ENCODE measurements at places on chromosomes 3 and 15. TPM values are rescaled to one million over a fixed set of nuclear protein-coding genes. Genes with fewer than 3 reads are reported as not detected.

PLA2G4F gene
- total RNA-seq = 104 TPM

DNA sequence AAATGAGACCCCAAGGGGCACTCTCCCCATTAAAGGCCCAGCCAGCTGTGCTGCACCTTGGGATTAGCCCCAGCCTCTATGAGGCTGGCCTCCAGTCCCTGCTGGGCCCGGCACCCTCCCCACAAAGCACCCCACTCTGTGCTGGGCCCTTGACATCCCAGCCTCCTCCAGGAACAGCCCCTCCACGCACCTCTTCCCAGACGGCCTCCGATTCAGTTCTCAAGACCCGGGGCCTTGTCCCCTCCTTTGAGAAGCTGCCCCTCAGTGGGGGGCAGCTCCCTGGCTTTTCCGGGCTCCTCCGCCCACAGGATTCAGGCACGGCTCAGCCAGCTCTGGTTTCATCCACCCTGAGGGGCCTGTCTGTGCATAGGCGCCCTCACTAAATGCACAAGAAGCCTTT lies 144.1 kb downstream of the LRRK1 start:
- DNase-seq = peak; percentile 33

DNA sequence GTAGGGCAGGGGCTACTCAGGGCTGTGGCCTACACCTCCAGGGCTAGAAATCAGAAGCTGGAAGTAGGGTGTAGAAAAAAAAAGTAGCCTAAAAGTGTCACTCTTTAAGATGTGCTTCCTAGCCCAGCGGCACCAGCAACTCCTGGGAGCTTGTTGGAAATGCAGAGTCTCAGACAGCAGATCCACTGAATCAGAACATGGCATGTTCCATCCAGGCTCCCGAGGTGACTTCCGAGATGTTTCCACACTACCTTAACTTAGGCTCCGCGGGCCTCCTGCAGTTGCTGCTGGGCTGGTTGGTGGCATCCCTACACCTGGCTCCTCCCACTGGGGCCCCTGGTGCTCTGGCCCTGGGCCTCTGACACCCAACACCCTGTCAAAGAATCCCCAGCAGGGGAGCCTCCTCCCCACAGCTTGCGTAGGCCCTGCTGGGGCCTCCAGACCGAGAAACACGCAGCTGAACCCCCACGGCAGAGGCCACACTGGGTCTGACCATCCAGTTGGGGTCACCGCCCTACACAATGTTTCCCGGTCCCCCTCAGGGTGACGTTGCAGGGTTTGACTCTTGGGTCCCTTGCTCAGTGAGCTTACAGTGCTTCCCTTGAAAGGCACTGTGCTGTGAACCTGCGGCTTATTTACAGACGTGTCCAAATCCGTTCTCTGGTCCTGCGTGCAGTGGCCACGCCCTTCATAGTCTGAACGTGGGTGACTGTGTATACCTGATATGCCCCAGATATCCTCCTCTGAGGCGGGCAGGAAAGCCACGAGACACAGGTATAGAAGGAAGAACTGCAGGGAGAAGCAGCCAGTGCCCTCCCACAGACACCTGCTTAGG lies 46.5 kb downstream of the FAM174B start:
- DNase-seq = peak; percentile 46

DNA sequence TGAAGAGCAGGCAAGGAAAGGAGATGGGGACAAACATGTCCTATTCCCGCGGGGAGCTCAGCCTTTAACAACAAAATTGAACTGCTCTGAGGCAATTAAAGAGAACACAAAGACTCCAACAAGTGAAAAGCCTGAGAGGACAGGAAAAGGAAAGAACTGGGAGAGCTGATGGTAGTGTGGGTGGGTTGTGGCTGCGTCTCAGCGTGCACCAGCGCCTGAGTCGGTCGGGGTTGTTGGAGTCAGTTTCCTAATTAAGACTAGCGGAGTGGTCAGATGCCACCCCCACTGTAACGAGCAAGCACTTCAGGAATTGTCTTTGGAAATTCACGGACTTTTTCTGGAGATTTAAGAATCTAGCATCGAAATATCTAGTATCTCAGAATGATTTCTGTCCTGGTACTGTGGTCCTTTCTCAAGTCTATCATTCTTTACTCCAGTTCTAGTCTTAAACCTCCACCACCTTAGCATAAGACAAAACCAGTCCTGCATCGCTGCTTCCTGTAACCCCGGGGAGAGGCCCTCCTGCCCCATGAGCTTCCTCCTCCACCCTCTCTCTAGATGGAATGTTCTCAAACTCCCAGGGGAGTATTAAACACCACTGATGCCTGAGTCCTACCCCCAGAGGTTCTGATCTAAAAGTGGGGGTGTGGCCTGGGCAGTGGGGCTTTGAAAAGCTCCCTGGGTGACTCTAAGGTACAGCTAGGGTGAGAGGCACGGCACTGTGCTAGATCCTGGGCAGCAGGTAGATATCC lies 104.0 kb downstream of the CYP19A1 start:
- DNase-seq = no peak

DNA sequence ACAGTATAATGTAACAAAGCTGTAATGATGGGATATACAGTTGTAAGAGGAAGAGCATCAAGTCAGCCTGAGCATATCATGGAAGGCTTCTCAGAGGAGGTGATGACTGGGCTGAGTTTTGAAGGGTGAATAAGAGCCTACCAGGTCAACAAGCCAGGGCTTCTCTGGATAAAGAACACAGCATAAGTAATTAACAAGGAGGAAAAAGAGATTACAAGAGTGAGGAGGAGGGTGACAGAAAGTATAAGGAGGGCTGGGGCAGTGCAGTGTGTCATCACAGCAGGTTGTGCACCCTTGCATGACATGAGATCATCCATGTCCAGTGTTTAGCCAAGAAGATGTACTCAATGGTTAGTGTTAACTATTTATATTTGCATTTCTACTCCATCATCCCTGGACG lies 16.9 kb upstream of the SPATA12 start:
- no peak for DNase-seq

DNA sequence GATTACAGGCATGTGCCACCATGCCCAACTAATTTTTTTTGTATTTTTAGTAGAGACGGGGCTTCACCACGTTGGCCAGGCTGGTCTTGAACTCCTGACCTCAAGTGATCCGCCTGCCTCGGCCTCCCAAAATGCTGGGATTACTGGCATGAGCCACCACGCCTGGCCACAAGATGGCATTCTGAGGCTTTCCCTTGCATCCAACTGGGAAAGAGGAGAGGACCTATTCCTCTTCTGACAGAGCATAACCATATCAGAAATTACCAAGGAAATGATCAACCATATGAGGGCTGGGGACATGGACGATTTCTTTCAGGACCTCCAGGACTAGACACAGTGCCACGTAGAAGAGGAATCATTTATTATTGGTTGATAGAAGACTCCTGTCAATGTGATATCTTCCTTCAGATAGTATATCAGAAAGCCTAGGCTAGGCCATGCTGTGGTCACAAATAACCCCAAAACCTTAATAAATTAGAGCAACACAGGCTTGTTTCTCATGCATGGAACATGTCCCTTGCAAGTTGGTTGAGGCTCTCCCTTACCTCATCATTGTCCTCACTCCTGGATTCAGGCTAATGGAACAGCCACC lies 372.3 kb upstream of the IL12A start:
- DNase-seq = peak; percentile 68

- no peak for DNase-seq
Measured at GRCh38 chr3:129240436-129240835, 9.0 kb upstream of the COPG1 start.

- DNase-seq = no peak
Measured at GRCh38 chr15:34064438-34064837, 25.4 kb upstream of the AVEN start.

DNA sequence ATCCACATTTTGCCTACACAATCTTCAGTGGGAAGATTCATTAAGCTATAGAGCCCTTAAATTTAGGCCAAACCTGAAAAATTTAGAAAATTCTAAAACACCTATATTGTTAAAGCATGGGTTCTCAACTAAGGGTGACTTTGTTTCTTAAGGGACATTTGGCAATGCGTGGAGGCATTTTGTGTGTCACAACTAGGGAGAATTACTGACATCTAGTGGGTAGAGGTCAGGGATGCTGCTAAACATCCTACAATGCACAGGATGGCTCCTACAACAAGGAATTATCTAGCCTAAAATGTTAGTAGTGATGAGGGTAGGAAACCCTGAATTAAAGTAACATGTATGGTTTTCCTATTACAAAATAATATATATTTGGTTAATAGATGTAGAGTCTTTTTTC lies 55.8 kb downstream of the TBC1D5 start:
- DNase-seq = no peak

GRCh38 chr3:147231111-147231510 lies 175.2 kb downstream of the ZIC4 start:
- no peak for DNase-seq

GRCh38 chr3:37197810-37198371 lies 23.5 kb upstream of the LRRFIP2 start:
- no peak for DNase-seq

DNA sequence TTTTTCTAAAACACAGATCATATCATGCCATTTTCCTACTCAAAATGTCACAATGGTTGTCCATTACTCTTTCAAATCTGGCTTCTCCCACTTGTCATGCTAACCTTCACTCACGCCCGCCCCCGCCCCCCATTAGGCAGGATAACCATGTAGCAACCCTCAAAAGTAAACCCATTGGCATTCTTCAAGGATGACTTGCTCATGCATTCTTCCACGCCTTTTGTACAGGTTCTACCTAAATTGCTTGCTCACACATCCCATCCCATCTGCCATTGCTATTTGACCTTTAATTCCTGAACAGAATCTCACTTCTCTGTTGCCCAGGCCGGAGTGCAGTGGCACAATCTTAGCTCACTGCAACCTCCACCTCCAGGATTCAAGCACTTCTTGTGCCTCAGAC lies 389.3 kb downstream of the MCTP2 start:
- DNase-seq = no peak

DNA sequence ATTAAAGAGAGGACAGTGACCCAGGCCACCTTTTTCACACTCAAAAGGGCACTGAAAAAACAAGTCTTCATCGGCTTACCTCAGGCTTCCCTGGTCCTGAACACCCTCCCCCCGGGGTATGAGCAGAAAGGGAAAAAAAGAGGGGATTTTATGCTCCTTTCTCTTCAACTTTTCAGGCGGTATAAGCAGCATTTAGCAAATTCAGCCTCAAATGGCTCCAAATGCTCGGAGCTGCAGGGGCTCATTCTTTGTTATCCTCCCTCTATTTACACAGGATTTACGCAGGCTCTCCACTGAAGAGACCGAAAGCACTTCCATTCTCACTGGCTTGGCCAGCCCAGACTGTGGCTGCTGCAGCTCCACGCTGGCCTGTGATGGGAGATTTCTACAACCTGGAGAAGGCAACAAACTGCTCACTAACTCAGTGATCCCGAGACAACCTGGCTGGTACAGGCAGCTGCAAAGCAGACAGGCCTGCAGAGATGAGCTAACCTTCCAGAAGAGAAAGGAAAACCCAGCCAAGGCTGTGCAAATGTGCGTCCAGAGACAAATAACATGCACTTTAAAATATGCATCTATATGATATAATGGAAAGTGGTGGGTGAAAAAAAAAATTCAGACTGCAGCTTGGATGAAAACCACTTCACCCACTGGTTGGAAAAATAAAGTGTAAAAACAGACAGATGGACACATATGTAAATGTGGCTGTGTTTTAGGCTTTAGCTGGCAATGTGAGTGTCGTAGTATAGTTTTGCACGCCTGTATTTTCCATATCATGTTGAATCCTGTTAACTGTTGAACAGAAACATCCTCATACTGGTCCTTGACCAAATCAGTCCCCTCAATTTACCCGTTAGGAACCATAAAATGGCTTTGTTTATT lies 54.2 kb downstream of the MEIS2 start:
- no peak for DNase-seq

GRCh38 chr3:152893647-152894046 lies 58.7 kb downstream of the P2RY1 start:
- no peak for DNase-seq

DNA sequence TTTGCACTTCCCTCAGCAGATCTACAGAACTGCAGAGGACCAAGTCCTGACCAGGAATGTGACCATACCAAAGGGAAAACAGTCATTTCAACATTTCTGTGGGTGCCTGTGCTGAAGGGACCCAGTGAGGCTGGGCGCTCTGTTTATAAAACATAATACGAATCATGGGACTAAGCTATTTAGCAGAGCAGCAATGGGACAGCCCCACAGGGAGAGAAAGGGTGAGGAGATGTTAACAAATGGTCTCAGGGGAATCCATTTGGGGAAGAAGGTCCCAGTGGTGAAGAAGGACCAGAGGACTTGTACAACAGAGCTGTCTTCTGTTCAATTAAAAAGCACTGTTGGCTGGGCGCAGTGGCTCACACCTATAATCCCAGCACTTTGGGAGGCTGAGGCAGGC lies 1025.4 kb downstream of the FHIT start:
- no peak for DNase-seq

- no peak for DNase-seq
Measured at GRCh38 chr15:62104401-62104800, 37.6 kb downstream of the C2CD4A start.

Measured in upper lobe of right lung (tissue), 1 donor.